ENCODE measurements at places on chromosomes 5 and 9. TPM values are rescaled to one million over a fixed set of nuclear protein-coding genes. Genes with fewer than 3 reads are reported as not detected.

GRCh38 chr5:107997338-107997980 is 326.7 kb upstream of the EFNA5 start:
- no peak for DNase-seq

- DNase-seq = no peak
Observed at GRCh38 chr5:172722327-172722815, 48.6 kb downstream of the DUSP1 start.

The MYORG gene
- total RNA-seq = 5.4 TPM

- peak; percentile 85 for DNase-seq
Observed at GRCh38 chr5:159451197-159452052, 121.1 kb upstream of the IL12B start.

DNA sequence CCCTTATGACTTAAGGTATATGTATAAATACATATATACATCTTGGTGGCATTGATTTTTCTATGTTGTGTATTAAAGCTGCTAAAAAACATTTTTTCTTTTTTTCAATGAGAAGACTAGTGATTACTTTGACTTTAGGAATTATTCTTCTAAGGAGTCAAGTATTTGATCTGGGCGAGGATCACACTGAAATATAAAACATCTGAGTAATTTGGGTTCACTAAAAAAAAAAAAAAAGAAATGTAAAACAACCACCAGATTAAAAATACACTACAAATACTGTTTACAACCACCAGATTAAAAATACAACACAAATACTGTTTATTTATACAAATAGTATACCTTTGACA is 9.0 kb downstream of the UBAP1 start:
- DNase-seq = no peak

- no peak for DNase-seq
Observed at GRCh38 chr9:37447111-37447510, 18.1 kb downstream of the ZBTB5 start.

- DNase-seq = no peak
Observed at GRCh38 chr5:73968729-73969128, 342.7 kb downstream of the ARHGEF28 start.

The ELP1 gene
- 22.1 TPM for total RNA-seq

Data from right atrium auricular region (tissue), 2 donors.